ENCODE measurements at places on chromosomes 16 and 17.

GRCh38 chr16:11916524-11917285 lies 949 bp upstream of the GSPT1 start:
- DNase-seq = no peak

- DNase-seq = no peak
Measured at GRCh38 chr16:82134846-82135245, 35.2 kb downstream of the MPHOSPH6 start.

- no peak for DNase-seq
Measured at GRCh38 chr17:74773871-74774286, 2.3 kb downstream of the NAT9 start.

DNA sequence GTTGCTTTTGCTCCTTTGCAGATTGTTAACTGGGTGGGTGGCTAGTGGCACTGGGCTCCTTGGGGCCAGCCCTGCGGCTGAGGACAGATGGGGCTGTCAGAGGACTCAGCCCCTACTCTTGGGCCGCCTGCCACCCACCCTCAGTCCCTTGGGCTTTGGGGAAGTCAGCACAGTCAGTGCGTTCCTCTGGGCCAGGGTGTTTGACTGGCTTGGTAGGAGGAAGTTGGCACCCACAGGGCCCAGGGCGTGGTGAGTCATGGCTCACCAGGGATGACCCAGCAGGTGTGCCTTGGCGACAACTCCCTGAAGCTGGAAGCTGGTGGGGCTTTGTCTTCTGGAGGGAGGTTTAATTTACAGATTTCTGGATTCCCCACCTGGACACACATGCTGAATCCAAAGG lies 32.4 kb downstream of the HAPSTR1 start:
- DNase-seq = no peak

- DNase-seq = no peak
Measured at GRCh38 chr16:67504031-67505021, 21.0 kb upstream of the AGRP start.

GRCh38 chr16:19885451-19886072 lies 914 bp upstream of the GPRC5B start:
- no peak for DNase-seq

DNA sequence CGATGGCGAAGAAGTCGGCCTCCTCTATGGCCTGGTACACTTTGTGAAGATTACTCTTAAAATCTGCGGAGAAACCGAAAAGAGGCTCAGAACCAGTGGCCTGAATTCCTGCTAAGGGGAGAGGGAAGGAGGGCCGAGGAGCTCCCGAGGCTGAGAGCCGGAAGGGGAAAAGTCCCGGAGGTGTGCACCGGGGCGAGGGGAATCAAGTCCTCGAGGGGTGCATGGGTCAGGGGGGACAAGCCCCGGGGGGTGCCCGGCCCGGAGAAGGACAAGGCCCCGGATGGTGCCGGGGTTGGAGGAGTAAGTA lies 495 bp downstream of the PARN start:
- DNase-seq = no peak

GRCh38 chr16:89139907-89140361 lies 31.6 kb upstream of the CDH15 start:
- no peak for DNase-seq

All from GM04504 (cell line).